ENCODE measurements at places on chromosomes 7 and 10. TPM values are rescaled to one million over a fixed set of nuclear protein-coding genes. Genes with fewer than 3 reads are reported as not detected.

The OSBPL3 gene
- polyA plus RNA-seq = 1.9 TPM

The HDAC9 gene
- 3.3 TPM for polyA plus RNA-seq

The NCAPG2 gene
- polyA plus RNA-seq = 6.4 TPM

The ZNF518A gene
- 5.1 TPM for polyA plus RNA-seq

The SLC18A3 gene
- polyA plus RNA-seq = 0.70 TPM

The ASIC3 gene
- 2.0 TPM for polyA plus RNA-seq

The ELAPOR2 gene
- polyA plus RNA-seq = 8.0 TPM

The CCDC172 gene
- not detected for polyA plus RNA-seq

The EXOSC1 gene
- 29.8 TPM for polyA plus RNA-seq

The ITPRID1 gene
- polyA plus RNA-seq = not detected

The DTX2 gene
- polyA plus RNA-seq = 20.2 TPM

The ZNF853 gene
- 13.2 TPM for polyA plus RNA-seq

The SPDYE18 gene
- polyA plus RNA-seq = 1.3 TPM

The BTAF1 gene
- 14.4 TPM for polyA plus RNA-seq

DNA sequence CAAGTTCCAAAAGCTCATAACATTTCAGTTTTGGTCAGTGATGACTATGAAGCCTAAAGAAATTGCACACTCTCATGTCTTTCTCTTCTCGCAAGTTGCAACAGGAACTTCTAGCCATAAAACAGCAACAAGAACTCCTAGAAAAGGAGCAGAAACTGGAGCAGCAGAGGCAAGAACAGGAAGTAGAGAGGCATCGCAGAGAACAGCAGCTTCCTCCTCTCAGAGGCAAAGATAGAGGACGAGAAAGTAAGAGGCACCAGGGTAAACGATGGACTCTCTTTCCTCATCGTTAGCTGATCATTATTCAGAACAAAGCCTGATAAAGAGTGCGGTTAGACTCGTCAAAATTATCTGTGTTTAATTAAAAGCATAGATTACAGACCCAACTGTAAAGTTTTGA is 94.7 kb downstream of the HDAC9 start:
- DNase-seq = no peak

- DNase-seq = no peak
Observed at GRCh38 chr10:61325223-61325960, 127.8 kb downstream of the TMEM26 start.

DNA sequence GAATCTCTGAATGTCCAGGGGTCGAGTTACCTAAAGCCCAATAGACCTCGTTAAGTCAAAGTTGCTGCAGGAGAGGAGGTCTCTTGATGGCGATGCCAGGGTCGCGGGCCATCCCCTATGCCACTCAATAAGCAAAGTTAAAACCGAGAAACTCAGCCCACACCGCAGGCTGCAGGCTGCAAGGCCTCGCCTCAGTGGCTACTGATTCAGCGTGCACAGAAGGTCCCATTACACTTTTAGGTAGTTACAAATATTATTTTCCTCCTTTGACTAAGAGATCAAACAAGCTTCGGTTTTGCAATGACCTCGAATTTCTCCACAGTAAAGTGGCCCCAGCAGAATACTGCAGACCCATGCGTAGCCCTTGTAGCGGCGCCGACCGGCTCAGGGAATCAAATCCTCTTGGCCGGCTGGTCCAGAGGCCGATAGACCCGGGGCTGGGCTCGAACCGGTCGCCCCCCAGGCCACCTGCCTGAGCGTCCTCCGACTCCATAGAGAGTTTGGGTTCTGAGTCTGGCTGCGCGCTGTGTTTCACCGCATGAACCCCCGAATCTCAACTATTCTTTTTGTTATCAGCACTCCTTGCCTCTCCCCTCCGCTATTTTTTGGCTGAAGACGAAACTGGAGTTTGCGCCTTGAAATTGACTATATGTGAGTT is 2.3 kb downstream of the C1QL3 start:
- no peak for DNase-seq

DNA sequence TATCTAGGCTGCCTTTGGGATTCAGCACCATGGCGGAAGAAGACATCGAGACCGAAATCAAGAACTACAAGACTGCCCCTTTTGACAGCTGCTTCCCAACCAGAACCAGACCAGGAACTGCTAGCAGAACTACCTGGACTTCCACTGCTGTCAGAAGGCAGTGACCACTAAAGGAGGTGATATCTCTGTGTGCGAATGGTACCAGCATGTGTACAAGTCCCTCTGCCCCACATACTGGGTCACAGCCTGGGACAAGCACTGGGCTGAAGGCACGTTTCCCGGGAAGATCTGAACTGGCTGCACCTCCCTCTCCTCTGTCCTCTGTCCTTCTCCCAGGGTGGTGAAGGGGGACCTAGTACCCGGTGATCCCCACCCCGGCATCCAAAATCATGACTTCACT is 25.6 kb upstream of the PDIA4 start:
- no peak for DNase-seq

GRCh38 chr10:33803248-33803647 is 468.8 kb upstream of the NRP1 start:
- DNase-seq = no peak

GRCh38 chr10:17216217-17216900 is 11.7 kb upstream of the VIM start:
- no peak for DNase-seq

DNA sequence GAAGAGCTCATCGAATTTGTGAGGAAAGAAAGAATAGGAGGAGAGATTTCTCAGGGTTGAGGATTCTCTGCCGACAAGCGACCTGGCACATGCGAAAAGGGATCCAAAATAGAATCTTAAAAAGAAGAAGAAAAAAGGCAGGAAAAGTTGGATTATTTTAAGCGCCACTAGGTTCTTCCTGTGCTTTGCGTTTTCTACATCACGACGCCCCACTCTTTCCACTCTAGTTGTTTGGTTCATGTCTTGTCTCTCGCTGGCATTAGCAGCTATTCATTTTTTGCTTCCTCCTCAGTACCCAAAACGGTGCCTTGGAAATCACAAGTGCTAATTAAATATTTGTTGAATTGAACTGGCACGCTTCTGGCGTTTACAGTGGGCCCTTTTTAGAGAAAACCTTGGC is 674 bp upstream of the FRA10AC1 start:
- DNase-seq = no peak

DNA sequence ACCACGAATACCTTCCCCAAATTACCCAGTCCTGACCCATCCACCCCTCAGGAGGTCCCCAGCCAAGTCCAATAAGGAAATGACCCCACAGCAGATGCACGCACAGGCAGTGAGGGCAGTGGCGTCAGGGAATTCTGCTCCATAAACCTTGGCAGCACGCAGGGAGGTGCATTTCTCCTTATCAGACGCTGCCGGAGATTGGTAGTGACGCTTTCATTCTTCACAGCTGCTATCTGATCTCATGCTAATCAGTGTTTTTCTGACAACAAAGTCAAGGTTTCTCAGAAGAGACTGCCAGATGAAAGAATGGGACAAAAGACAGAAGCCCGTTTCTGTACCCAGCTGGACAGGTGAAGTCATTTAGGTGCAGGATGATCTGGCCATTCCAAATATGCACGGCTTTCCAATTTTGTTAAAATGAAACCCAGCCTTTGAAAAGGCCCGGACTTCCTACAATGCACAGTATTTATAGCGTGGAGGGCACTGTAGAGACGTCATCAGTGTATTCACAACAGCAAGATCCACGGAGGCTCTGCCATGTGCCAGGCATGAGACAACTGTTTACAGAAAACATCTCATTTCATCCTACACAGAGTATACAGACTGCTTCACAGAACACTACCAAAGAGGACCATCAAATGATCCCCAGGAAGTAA is 35.3 kb downstream of the DIP2C start:
- no peak for DNase-seq

GRCh38 chr7:54799792-54800191 is 40.8 kb upstream of the SEC61G start:
- DNase-seq = no peak

- no peak for DNase-seq
Observed at GRCh38 chr10:56269181-56269580, 91.9 kb downstream of the ZWINT start.

- no peak for DNase-seq
Observed at GRCh38 chr10:89073719-89074118, 83.1 kb downstream of the FAS start.

GRCh38 chr7:84837405-84837804 is 349.5 kb downstream of the SEMA3D start:
- no peak for DNase-seq

DNA sequence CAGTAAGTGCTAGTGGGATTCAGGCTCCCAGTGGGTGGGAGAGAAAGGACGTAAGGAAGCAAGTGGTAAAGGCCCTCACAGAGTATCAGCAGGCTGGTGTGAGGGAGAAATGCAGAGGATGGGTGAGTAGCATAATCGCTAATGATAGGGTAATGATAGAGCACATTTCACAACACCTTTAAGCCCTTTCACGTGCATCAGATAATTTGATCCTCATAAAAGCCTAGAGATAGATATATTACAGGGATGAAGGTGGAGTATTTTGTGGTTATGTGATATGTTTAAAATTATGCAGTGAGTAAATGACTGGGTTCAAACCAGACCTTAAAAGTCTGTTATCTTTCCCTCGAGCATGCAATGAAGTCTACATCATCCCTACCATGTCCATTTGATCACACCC is 10.3 kb downstream of the LEP start:
- no peak for DNase-seq

GRCh38 chr7:21504021-21504420 is 38.8 kb upstream of the DNAH11 start:
- no peak for DNase-seq

- peak; percentile 89 for DNase-seq
Observed at GRCh38 chr7:1536743-1537534, 6.4 kb downstream of the MAFK start.

DNA sequence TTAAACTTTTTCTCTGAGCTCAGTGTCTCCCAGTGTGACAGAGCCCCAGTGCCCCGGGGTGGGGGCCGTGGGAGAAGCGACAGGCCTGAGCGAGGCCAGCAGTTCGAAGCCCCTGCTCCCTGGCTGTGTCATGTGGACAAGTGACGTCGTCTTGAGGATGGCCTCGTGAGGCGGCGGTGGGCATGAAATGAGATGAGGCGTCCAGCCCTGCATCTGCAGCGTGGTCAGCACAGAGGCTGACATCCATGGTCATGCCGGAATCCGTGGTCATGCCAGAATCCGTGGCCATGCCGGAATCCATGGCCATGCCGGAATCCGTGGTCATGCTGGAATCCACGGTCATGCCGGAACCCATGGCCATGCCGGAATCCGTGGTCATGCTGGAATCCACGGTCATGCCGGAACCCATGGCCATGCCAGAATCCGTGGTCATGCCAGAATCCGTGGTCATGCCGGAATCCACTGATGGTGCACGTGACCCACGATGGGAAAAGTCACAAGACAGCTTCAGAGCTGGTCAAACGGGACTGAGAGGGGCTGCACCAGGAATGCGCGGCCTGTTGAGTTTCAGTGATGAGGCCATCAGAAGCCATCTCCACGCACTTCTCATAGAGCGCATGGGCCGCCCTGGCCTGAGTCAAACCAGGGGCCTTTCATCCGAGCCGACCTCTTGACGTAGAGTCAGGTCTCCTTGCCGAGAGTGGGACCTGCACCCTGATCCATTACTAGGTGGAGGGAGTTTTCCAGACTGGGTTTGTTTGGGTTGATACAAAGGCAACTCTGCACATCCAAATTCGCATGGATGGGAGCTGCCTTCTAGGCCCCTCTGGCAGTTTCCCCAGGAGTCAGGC is 342.5 kb downstream of the PTPRN2 start:
- DNase-seq = no peak

GRCh38 chr10:79222186-79222585 is 125.1 kb upstream of the PPIF start:
- DNase-seq = no peak

- no peak for DNase-seq
Observed at GRCh38 chr7:127766831-127767459, 115.0 kb downstream of the SND1 start.

GRCh38 chr7:155941688-155942087 is 129.4 kb upstream of the SHH start:
- no peak for DNase-seq

- no peak for DNase-seq
Observed at GRCh38 chr10:10676972-10677371, 340.7 kb upstream of the CELF2 start.

DNA sequence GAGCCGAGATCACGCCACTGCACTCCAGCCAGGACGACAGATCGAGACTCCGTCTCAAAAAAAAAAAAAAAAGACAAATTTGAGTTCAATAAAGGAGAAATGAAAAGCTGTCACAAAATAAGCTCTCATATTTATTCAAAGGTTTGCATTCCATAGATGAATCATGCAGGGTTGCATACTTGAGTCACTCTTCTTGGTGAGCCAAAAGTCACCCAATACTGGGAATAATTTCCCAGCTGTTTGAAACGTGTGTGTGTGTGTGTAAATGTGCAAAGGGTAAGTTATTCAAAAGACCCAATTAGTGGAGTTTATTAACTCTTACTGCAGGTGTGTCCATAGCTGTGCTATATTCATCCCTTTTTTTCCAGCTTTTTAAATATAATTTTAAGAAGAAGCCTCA is 297.7 kb downstream of the CCDC3 start:
- DNase-seq = no peak

GRCh38 chr7:23714150-23714464 is 4.1 kb downstream of the STK31 start:
- DNase-seq = no peak

DNA sequence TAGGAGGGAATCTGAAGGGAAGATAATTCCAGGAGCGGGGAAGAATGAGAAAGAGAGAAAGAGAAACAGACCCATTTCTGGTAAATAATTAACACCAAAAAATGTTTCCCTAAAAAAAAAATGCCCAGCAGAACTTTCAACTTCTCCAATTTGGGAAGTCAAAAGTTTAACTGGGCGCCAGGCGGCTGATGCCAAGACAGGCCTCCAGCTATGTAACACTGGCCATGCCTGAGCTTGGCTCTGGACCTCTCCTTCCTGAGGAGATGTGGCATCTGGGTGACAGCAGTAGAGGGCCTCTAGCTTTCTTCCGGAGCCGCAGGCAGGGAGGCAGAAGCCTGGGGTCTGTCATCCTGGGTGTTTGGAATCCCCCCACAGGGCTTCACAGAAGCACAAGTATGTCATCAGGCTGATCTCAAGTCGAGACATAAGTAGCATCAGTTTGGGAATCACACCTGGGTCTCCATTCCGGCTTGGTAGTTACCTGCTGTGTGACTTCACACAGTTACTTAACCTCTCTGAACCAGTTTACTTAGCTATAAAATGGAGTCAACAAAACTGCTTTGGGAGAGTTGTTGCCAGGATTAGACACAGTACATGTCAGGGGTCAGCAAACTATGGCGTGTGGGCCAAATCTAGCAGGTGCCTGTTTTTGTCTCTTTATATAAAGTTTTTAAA is 50.5 kb upstream of the TCF7L2 start:
- no peak for DNase-seq
